Natural killer cell treated with Interleukin-12 subunit alpha and Interleukin-12 subunit beta and Interleukin-15 and Interleukin-18, amount 100 ng/mL, for 72 hours (primary cell): ENCODE measurements at places on chromosomes 13 and 19.

DNA sequence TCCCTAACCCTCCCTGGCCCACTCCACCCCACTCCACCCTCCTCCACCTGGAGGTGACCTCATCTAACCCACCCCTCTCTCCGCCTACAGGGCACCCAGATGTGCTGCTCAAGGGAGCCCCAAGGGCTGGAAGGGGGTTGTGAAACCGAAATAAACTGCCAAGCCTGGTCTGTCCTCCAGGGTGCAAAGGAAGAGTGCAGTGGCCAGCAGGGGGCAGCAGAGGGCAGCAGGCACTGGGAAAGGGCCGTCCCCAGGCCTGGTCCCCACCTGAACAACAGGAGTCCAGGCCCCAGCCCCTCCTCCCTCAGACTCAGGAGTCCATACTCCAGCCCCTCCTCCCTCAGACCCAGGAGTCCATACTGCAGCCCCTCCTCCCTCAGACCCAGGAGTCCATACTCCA is 8.4 kb upstream of the BCAM start:
- peak; percentile 85 for DNase-seq

DNA sequence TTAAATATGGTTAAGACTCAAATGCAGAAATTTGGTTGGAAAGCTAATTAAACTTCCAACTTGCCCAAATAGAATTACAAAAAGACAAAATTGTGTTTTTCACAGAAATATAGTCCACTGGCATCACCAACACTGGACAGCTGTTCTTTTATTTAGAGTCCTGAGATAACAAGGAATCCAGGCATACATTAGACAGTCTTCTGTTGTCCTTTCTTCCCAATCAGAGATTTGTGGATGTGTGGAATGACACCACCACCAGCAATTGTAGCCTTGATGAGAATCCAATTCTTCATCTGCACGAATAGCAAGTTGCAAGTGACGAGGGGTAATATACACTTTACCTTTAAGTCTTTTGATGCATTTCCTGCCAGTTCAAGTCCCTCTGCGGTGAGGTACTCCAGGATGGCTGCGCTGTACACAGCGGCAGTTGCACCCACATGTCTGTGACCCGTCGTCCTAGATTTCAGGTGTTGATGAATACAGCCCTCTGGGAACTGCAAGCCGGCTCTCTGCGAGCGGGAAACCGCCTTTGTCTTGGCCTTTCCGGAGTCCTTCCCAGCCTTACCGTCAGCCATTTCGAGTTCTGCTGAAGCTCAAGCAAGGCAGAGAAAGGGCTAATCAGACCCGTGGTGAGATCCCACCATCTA is 14.7 kb downstream of the UBAC2 start:
- DNase-seq = no peak

- DNase-seq = no peak
Observed at GRCh38 chr19:24059563-24060295, 27.3 kb upstream of the ZNF254 start.

- DNase-seq = no peak
Observed at GRCh38 chr13:26222520-26223046, 469 bp upstream of the RNF6 start.

DNA sequence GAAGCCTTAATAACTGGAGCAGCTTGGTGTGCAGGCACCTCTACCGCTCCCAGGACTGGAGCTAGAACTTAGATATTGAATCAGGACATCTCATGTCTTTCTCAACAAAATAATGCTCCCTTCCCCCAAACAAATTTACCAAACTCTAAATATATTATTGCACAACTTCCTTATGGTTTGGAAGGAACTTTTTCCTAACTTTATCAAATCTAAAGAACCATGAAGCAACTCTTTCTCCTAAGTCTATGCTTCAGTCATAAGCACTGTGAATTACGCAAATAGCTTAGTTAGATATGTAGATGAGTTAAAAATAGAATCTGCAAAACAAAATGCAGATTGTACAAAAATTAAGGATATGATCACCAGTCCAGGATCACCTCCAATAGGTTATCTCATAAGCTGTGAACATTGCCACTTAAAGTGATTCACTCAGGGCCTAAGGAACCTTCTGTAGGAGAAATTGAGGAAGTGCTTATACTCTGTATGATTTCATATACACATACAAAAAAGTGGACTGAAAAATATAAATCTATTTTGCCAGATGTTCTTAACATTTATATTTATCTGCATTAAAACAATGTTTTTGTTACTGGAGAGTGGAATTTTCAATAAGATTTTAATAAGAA is 20.4 kb upstream of the MAB21L1 start:
- no peak for DNase-seq

DNA sequence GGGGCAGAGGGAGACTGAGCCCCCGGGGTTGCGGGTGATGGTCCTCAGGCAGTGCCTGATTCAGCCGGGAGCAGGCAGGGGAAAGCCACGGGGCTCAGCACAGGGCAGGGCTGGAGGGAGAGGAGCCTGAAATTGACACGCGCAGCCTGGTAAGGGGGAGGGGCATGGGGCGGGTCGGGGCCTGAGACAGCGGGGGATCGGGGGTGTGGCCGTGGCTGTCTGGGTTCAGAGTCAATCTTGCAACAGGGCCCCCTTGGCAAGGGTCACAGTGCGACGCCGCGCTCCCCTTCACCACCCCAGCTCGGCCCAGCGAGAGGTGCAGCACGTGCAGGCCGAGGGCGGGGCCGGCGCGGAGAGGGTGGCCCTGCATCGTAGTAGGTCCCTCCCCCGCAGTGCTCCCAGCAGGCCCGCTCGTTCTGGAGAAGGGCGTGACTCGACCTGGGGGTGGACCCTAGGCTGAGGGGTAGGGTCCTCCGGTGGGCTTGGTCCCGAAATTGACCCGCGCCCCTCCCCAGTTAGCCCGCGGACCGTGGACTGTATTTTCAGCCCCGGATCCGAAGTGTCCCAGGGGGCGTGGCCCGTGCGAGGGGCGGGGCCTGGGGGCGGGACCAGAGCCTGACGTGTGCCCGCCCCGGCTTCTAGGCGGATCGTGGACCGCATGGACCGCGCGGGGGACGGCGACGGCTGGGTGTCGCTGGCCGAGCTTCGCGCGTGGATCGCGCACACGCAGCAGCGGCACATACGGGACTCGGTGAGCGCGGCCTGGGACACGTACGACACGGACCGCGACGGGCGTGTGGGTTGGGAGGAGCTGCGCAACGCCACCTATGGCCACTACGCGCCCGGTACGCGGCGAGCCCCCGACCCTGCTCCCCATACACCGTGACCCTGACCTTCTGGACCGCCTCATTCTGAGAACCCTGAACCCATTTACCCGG is 6.0 kb downstream of the RCN3 start:
- DNase-seq = peak; percentile 86

- no peak for DNase-seq
Observed at GRCh38 chr19:38006361-38007045, 99.5 kb downstream of the SIPA1L3 start.

- no peak for DNase-seq
Observed at GRCh38 chr13:26897706-26898550, 137.3 kb upstream of the GPR12 start.

DNA sequence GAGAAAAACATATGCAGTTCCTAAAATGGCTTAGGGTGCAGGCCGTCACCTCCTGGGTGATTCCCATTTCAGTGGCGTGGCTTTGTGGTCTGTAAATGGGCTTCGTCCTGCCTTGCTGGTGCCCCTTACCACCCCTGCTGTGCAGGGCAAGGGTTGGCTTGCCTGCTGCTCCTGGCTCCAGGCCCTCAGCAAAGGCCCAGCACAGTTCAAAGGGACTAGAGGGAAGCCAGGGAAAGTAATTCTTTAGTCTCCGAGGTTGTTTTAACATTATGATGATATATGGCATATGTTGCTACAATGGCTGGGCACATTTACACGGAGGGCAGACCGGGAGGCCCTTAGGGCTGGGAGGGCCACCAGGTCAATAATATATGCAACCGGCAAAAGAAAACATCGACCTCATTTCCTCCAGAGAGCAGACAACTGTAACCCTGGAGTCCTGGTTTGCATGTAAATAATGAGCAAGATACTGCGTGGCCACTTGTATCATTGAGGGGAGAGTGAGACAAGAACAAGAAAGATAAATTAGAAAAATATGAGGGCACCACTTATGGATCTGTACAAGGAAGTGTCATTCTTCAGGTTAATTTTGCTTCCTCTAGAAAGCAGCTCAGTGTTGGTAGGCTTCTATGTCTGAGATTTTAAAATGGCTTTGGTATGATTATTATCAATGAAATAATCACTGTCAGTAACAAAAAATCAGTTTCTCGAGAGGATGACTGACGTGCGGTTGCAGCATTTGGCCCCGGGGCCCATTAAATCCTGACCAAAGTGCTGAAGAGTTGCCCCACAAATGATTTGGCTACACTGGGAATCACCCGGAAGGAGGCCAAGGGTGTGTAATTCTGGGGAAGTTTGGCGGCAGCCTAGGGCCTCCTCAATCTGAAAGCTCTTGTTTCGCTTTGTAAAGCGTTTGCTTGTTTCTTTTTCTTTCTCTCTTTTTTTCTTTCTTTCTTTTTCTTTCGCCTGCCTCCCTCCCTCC is 32.8 kb upstream of the URI1 start:
- DNase-seq = no peak

DNA sequence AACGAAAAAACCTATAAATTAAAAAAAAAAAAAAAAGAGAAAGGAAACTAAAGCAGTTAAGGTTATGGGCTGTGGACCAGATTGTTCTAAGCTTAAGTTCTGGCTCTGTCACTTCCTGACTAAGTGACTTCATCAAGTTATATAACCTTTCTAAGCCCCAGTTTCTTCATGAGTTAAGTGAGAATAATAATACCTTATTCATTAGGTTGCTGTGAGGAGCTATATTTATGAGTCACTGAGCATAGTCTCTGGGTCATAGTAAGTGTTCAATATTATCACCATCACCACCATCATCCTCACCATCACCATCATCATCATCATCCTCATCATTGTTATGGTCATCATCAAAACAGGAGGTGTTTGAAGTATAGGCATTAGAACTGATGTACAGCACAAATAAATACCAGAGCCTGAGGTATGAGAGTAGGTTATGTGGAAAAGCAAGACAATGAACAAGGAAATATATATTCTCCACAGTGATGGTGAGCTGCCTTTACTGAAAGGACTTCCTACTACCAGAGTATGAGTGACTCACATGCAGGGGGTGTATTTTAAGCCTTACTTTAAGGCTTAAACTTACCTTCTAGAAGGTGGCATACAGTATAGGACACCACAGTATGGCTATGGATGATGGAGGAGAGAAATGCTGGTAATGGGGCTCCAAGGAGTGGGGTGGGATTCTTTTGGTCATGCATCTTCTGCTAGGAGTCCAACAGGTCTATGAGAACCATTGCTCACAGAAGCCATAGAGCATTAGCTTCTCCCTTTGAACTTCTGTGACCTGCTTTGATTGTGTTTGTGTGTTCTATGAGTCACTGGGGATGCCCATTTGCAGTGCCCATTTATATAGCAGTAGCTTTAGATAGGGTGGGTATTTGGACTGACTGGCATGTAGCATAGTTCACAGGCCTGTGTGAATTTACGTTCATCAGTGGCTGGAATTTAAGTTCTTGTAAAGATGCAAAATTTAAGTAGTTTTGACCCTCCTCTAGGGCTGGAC is 104.4 kb downstream of the KLF5 start:
- DNase-seq = no peak

DNA sequence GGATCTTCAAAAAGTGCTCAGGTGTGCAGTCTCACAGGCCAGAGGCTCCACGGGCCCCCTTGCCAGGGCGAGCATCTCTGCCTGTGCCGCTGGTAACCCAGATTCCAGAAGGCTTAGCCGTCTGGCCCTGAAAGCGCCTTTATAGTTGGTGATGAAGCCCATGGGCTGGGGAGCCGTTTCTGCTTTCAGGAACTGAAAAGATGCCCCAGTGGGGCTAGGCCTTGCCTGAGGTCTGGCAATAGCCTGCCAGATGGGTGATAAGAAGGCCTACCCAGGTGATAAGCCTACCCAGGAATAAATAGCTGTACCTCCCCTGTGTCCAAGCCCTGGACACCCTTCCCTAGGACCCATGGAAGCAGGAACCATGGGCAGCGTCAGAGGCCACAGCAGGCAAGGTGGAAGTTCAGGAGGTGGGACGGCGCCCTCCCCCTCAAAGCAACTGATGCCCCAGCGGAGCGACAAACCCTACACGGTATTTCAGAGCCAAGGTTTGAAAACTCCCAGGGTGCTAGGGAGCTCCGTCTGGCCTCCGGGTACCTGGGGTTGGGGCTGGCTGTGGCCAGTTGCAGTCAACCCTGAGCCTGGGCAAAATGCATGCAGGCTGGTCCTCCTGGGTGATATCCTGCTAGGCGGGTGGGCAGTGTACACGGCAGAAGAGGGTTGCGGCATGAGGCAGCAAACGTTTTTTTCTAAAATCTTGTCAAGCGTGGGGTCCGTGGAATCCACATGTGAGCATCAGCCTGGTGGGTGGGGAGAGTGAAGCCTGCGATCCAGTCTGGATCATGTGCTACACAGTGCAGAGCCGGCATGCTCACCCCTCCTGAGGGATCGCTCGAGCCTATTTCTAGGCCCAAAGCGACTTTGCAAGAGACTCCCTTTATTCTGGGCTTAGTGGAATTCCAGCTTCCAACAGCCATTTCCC is 45.3 kb downstream of the ACTN4 start:
- DNase-seq = no peak

DNA sequence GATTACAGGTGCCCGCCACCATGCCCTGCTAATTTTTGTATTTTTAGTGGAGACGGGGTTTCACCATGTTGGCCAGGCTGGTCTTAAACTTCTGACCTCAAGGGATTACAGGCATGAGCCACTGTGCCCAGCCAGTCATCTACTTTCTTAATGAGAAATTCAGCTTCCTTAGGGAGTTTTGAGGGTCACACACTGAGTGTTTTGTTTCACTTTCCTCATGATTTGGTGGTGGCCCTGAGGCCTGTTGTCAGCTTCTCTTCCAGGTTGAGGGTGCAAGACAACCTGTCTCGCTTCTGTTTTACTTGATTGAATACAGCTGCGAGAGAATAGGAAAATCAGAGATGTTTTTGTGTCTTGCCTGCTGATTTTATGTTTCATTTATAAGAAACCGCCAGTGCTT is 9.9 kb downstream of the FRY start:
- DNase-seq = no peak

DNA sequence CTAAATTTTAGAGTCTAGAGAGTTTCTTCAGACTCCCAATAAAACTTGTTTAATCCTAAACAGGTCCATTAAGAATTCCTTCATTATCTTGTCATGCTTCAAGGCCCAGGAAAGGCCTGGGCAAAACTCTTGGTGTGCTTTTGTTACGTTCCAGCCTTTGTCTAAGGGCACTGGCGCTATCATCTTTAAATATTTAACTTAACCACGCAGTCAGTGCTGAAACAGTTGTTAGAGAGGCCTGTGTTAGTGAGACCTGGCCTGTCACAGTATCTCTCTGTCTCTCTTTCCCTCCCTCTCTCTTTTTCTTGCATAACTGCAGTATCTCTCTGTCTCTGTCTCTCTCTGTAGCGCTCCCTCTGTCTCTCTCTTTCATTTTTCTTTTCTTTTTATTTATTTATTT is 8.2 kb upstream of the OR1M1 start:
- DNase-seq = no peak

- DNase-seq = no peak
Observed at GRCh38 chr19:55460670-55461258, 678 bp downstream of the ISOC2 start.

DNA sequence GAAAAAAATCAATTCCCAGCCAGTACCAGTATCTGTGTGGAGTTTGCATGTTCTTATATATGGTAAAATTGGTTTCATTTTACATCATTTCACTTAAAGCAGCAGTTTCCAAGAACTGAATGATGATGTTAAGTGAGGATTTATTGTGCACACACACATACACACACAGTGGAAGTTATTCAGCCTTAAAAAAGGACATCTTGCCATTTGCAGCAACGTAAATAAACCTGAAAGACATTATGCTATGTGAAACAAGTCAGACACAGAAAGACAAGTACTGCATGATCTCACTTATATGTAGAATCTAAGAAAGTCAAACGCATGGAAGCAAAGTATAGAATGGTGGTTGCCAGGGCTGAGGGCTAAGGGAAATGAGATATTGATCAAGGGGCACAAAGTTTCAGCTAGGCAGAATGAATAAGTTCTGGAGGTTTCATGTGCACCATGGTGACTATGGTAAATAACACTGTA is 5.3 kb downstream of the SIGLECL1 start:
- DNase-seq = no peak
